ENCODE measurements at places on chromosomes 11 and 22.

GRCh38 chr11:97454988-97455387 lies 1065.2 kb downstream of the JRKL start:
- peak; percentile 24 for DNase-seq

GRCh38 chr11:66933531-66933930 lies 24.7 kb downstream of the PC start:
- no peak for DNase-seq

GRCh38 chr22:27113211-27113635 lies 455.8 kb downstream of the MIAT start:
- DNase-seq: no peak

DNA sequence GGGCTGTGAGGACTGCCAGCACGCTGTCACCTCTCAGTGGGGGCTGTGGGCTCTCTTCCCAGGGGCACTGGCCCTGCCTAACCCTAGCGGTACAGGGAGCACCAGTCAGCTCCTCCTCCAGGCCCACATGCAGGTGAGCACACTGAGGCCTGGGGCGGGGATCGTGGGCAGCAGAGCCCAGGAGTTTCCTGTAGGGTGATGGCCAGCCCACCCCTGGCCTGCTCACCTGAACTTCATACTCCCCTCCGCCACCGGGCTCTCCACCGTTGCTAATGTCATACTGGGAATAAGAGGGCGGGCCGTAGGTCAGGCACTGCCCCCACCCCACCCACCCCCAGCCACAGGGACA lies 10.0 kb upstream of the TREH start:
- DNase-seq: no peak

- DNase-seq: no peak
Measured at GRCh38 chr22:48181263-48181955, 1419.0 kb downstream of the TBC1D22A start.

- DNase-seq: no peak
Measured at GRCh38 chr11:2566223-2567025, 121.6 kb downstream of the KCNQ1 start.

DNA sequence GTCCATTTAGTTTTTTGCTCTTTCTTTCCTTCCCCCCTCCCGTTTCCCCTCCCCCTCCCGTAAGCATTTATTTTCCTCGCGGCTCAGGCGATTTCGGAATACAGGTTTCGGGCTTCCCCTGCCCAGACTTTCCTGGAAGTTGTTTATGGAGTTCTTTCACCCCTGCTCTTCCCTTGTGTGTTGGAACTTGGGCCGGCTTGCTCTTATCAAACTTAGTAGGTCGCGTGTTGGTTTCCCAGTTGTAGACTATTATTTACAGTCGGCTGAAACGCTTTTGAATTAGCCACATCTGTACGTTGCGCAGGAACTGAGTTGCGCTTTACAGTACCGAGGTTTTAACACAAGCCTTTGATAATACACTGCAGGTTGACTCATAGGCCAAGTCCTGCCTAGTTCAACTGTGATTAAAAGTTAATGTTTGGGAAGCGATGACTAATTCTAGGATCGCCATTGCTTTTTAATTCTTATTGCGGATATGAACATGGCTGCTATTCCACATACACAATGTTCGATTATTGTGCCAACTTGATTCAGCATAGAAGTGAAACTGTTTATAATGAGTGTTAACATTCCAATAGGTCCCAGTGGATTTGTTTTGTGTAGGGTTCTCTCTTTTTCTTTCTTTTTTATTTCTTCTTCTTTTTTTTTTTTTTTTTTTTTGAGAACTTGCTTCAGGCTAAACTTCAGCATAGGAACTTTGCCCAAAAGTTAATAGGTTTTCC lies 1.7 kb downstream of the YAP1 start:
- no peak for DNase-seq

DNA sequence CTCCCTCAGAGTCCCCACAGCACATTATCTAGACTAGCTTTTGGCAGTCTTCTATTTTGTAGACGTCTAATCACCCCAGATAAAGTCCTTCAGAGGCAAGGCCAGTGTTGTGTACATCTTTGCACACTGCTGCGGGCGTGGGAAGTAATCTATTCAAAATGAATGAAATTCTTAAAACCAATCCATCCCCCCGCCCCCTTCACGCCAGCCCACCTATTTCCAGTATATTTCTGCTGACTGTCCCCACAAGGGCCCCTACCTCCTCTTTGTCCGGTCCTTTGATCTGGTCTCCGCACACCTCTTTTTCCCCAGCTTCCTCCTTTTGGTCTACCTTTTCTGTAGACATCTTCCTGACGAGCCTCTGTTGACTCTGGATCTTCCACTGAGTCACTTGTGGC lies 375 bp downstream of the BSCL2 start:
- no peak for DNase-seq

DNA sequence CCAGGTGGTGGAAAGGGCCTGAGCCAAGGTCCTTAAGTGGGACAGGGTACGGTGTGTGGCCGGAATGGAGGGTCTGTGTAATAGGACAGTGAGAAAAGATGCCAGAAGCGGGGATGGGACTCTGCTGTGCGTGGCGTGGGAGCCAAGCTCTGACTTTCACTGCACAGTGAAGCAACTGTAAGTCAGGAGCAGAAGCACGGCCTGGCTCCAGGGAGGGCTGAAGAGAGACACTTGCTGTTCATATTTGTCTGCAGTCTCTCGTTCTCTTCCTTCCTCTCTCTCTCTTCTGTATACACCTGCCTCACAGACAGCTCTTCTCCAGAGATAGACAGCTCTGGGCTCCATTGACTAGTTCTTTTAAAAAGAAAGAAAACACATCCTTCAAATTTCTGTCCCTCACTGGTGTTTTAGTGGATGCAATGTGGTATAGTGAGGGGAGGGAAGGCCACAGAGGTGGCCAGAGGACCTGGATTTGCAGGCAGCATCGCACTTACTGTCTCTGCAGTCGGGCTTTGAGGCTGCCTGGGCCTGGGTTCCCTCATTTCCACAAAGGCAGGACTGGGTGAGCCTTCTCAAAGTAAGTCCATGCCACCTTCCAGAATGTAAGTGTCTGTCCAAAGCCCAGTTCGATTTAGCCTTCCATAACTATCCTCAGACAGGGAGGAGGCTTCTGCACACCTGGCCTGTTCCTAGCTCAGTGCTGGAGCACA lies 2.1 kb downstream of the IL17RA start:
- no peak for DNase-seq

GRCh38 chr11:124442847-124443246 lies 2.6 kb downstream of the OR8B8 start:
- no peak for DNase-seq

All from tongue (tissue), 3 donors.